Stomach (tissue), 19 donors: ENCODE measurements at places on chromosomes 2 and 18. TPM values are rescaled to one million over a fixed set of nuclear protein-coding genes. Genes with fewer than 3 reads are reported as not detected.

Gene MC2R
- not detected for total RNA-seq

Gene MAP2
- 24.6 TPM for total RNA-seq

Gene HK2
- total RNA-seq, result 10.3 TPM

Gene TEX44
- total RNA-seq, result not detected

Gene DCDC2C
- not detected for total RNA-seq

Gene EPB41L3
- total RNA-seq, result 71.0 TPM

Gene ST6GAL2
- total RNA-seq, result 5.8 TPM

Gene GALNT3
- 81.9 TPM for total RNA-seq

Gene PFN4
- 1.8 TPM for total RNA-seq

Gene OTOS
- total RNA-seq, result not detected

DNA sequence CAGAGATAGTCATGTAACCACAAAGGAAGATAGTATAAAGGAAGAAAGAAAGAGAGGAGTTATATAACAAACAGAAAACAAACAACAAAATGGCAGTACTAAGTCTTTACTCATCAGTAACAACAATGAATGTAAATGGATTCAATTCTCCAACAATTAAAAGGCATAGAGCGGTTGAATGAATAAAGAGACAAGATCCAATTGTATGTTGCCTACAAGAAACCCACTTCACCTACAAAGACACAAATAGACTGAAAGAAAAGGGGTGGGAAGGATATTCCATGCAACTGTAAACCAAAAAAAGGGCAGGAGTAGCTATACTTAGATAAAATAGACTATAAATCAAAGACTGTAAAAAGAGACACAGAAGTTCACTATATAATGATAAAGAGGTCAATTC lies 157.3 kb upstream of the CREB1 start:
- H3K36me3 ChIP-seq, result no peaks in the 10 kb centered on the region
- H3K4me3 ChIP-seq, result no peak overlapping the region
- H3K27me3 ChIP-seq, result no peaks in the 10 kb centered on the region
- no peak for DNase-seq
- no peak overlapping the region for H3K27ac ChIP-seq

DNA sequence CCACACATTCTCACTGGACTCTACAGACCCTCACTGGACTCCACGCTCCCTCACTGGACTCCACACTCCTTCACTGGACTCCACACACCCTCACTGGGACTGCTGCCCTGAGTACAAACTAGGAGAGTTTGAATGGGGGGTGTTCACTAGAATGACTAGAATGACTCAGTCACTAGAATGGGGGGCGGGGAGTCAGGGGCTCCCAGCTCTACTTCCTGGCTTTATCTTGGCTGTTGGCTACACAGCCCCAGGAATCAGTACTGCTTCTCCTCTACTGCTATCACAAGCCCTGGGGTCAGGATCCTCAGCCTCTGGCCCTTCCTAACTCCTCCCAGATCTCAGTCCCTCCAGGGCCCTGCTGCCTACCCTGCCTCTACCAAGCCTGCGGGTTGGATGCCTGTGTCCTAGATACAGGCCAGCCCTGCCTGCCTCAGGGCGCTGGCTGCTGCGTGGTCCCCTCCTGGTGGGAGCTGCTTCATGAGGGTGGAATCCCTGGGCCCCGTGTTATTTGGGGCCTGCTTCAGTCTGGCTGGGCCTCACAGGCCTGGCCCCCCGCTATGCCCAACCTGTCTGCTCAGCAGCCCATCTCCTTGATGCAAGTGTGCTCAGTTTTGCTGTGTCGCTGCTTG lies 7.8 kb downstream of the PTMA start:
- no peak for DNase-seq
- H3K27me3 ChIP-seq, result no peaks in the 10 kb centered on the region
- no peak overlapping the region for H3K4me3 ChIP-seq
- H3K36me3 ChIP-seq, result peaks cover 27% of the 10 kb centered on the region
- H3K4me1 ChIP-seq, result peaks cover 44% of the 10 kb centered on the region

GRCh38 chr2:69390001-69390400 lies 3.0 kb upstream of the GFPT1 start:
- H3K27me3 ChIP-seq, result no peaks in the 10 kb centered on the region
- no peak overlapping the region for H3K4me3 ChIP-seq
- H3K4me1 ChIP-seq, result peaks cover 34% of the 10 kb centered on the region
- no peak for DNase-seq
- H3K27ac ChIP-seq, result peak overlapping the region; percentile 42

- no peaks in the 10 kb centered on the region for H3K27me3 ChIP-seq
- H3K4me1 ChIP-seq, result peaks cover 25% of the 10 kb centered on the region
- no peak overlapping the region for H3K27ac ChIP-seq
- no peak for DNase-seq
- no peak overlapping the region for H3K4me3 ChIP-seq
These were observed 20.7 kb downstream of the SLC14A2 start for GRCh38 chr18:45635893-45636509.

DNA sequence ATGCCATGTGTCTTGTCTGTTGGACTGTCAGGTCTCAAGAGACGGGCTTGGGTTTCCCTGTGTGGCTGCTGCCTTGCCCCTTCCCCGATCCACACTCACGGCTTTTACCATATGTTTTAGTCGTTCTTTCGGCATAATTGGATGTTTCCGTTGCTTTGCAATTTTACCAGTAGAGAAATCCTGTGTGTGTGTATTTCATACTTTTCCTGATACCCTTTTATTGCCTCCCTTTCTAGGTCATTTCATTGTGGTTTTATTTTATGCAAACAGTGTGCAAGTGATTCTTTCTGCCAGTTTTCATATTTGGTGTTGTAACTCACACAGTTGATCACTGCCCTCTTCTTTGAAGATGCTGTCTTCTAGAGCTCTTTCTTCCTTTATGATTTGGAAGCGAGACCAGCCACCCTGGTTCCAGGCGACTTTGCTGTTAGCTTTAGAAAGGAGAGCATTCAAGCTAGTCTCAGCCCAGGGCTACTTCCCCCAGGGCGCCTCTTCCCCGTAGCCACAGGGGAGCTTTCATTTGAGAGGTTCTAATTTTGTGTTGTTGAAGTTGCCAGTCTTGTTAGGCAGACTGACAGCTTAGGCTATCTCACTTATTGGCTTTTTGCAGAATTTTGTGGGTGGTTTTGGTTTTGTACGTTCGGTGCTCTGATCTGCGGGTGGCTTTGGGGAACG lies 17.0 kb downstream of the SH3BP4 start:
- peak overlapping the region; percentile 18 for H3K27ac ChIP-seq
- H3K4me3 ChIP-seq, result no peak overlapping the region
- no peaks in the 10 kb centered on the region for H3K27me3 ChIP-seq

DNA sequence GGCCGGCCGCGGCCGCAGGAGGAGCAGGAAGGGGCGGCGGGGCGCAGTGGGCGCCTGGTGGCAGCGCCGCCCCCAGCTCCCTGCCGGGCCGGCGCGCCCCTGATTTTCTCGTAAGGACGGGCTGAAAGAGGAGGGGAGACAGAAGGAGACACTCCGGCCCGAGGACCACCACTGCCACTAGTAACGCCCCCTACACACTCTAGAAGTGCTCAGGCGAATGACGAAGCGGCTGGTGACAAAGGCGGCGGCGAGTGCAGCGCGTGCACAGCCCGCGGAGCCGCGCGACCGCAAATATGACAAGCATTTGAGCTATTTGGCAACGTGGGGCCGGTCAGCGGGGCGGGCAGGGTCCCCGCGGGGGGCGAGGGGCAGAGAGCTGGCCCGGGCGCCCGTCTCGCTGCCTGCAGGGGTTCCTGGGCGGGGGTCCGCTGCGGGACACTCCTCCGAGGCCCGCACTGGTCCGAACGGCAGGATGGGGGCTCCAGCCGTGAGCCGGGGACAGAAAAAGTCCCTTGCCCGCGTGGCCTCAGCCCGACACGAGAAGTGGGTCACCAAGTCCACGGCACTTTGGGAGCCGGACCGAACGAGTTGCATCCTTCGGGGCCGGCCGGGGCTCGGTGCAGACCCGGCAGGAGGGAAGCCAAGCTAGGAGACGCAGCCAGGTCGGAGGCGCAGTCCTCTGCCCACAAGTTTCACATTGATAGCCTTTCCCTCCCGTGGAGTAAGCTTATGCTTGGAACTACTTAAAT lies 524 bp upstream of the SERTAD2 start:
- no peaks in the 10 kb centered on the region for H3K27me3 ChIP-seq
- H3K4me3 ChIP-seq, result peak overlapping the region; percentile 89
- DNase-seq, result peak; percentile 82
- H3K27ac ChIP-seq, result peak overlapping the region; percentile 95
- peaks cover 49% of the 10 kb centered on the region for H3K4me1 ChIP-seq
- H3K36me3 ChIP-seq, result no peaks in the 10 kb centered on the region

GRCh38 chr2:48092846-48093803 lies 186.8 kb upstream of the FBXO11 start:
- H3K27ac ChIP-seq, result no peak overlapping the region
- peak; percentile 44 for DNase-seq
- H3K4me1 ChIP-seq, result no peaks in the 10 kb centered on the region
- H3K27me3 ChIP-seq, result no peaks in the 10 kb centered on the region
- H3K4me3 ChIP-seq, result no peak overlapping the region

- no peak overlapping the region for H3K4me3 ChIP-seq
- no peaks in the 10 kb centered on the region for H3K36me3 ChIP-seq
- H3K27ac ChIP-seq, result no peak overlapping the region
- DNase-seq, result no peak
These were observed 237.9 kb downstream of the BABAM2 start for GRCh38 chr2:28128281-28128950.

- H3K27ac ChIP-seq, result no peak overlapping the region
- no peak for DNase-seq
- peaks cover 21% of the 10 kb centered on the region for H3K4me1 ChIP-seq
- no peaks in the 10 kb centered on the region for H3K27me3 ChIP-seq
- no peaks in the 10 kb centered on the region for H3K36me3 ChIP-seq
These were observed 129.4 kb downstream of the SH3RF3 start for GRCh38 chr2:109258376-109258775.

DNA sequence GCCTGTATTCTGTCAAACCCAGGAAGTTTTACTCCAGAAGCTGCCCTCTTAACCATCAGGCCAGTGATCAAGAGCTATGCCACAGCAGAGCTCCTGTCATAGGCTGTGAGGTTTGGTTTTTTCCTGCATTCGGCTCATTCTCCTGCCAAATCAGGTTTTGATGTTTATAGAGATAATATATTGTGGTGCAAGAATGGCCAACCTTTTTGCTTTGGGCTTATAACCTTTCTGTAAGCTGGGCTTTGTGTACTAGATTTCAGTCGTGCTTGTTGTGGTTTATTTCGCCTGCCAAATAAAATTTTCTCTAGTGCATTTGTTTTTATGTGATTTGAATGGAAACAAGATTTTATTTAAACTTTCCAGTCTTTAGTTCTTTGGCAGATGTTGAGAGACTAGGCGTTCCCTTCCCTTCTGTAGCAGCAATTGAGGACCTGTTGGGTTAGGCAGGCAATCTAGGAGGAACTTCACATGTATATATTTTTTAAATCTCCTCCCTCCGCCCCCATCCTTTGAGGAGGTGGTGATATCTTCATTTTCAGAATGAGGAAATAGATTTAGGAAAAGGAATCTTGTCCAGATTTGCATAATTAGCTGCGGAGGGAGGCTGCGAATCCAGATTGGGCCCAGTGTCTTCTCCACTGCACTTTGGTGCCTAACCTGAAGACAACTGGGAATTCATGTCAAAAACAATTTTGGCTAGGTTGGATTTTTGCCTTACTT lies 2.6 kb downstream of the KDM3A start:
- H3K4me3 ChIP-seq, result no peak overlapping the region
- H3K27me3 ChIP-seq, result no peaks in the 10 kb centered on the region
- peaks cover 6% of the 10 kb centered on the region for H3K36me3 ChIP-seq
- peak overlapping the region; percentile 100 for H3K27ac ChIP-seq

DNA sequence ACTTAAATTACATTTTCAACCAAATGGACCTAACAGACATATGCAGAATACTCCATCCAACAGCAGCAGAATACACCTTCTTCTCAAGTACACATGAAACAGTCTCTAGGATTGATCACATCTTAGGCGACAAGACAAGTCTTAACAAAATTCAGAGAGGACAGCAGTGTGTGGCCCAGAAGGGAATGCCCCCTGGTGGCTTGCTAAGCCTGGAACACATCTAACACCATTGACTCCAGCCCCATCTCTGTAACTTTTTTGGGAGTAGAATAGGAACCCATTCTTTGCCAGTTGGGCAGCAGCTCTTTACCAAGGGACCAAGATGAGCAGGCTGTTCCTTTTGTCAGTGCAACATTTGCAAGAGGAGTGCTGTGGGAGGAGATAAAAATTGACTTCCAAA lies 249.9 kb downstream of the PLCL1 start:
- no peaks in the 10 kb centered on the region for H3K27me3 ChIP-seq
- DNase-seq, result peak; percentile 34
- no peaks in the 10 kb centered on the region for H3K36me3 ChIP-seq

DNA sequence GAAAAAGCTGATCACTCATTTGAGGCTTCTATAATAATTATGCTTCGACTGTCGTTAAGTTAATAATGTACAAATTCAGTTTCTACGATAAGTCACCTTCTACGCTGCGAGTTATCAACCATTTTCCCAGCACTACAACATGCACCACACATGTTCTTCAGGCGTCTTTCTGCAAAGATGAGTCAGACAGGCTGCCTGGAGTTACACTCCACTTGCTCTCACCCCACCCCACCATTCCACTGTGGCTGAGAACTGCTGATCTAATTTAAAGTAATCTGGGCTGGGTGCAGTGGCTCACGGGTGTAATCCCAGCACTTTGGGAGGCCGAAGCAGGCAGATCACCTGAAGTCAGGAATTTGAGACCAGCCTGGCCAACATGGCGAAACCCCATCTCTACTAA lies 218.6 kb downstream of the DYM start:
- H3K4me1 ChIP-seq, result no peaks in the 10 kb centered on the region
- H3K27ac ChIP-seq, result no peak overlapping the region
- DNase-seq, result no peak
- H3K4me3 ChIP-seq, result no peak overlapping the region
- H3K27me3 ChIP-seq, result no peaks in the 10 kb centered on the region
- H3K36me3 ChIP-seq, result peaks cover 18% of the 10 kb centered on the region

GRCh38 chr18:63259567-63260379 lies 59.8 kb downstream of the BCL2 start:
- no peaks in the 10 kb centered on the region for H3K36me3 ChIP-seq
- no peak for DNase-seq
- no peaks in the 10 kb centered on the region for H3K27me3 ChIP-seq
- no peak overlapping the region for H3K27ac ChIP-seq
- no peaks in the 10 kb centered on the region for H3K4me1 ChIP-seq

DNA sequence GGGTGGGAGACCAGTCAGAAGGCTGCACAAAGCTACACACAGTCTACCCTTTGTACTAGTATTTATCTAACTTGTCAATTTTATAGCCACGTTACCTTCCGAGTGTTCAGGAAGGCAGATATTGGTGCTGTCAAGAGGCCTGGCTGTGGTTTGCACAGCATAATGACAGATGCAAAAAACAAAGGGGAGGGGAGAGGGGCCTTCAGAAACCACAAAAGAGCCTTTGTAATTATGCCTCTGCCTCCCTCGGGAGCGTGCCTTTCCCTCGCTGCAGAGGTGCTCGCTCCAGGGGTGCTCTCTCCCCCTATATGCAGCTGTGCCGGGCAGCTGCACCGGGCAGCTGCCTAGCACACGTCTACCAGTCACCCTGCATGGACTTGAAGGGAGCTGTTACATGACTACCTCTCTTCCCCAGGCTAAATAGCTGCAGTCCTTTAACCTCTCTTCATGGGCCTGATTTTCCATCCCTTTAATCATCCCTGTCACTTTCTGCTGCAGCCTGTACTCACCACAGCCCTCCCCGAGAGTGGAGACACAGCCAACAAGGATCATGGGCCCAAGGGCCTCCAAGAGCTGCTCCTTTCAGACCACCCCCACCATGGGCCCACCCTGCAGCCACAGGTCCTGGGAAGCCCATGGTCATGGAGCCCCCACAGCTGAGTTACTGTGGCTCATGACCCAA lies 168.4 kb upstream of the PKDCC start:
- no peaks in the 10 kb centered on the region for H3K36me3 ChIP-seq

- no peak overlapping the region for H3K27ac ChIP-seq
- peaks cover 22% of the 10 kb centered on the region for H3K4me1 ChIP-seq
- no peak overlapping the region for H3K4me3 ChIP-seq
- H3K36me3 ChIP-seq, result no peaks in the 10 kb centered on the region
These were observed 15.9 kb upstream of the TXNDC2 start for GRCh38 chr18:9869715-9870430.
